ENCODE measurements at places on chromosomes 16 and 17. TPM values are rescaled to one million over a fixed set of nuclear protein-coding genes. Genes with fewer than 3 reads are reported as not detected.

GRCh38 chr17:19539841-19540311 lies 6.2 kb downstream of the SLC47A1 start:
- no peak for DNase-seq

DNA sequence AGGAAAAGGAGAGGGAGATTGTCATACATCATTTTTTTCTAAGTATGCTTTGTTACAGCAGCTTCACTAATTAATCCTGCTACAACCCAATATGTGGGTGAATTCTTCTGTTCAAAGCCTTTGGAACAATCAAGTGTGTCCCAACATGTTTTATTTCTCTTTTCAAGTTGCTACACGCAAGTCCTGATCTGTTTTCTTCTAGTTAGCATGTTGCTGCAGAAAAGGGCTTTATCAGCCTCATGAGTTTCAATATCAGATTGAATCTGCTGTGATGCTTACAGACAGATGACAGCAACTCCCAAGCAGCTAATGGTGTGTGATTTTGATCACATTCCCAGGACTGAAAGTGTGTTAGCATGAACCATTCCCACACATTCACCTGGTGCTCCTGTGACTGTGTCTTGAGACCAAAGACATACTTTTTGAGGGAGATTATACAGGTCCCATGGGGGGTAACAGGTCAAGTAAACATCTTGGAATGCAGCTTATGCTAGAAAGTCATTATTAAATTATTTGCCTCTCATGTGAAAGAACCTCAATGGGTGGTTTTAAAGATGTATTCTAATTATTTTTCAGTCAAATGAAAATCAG lies 96.9 kb upstream of the KCNJ16 start:
- no peak for DNase-seq

GRCh38 chr17:74568106-74568873 lies 981 bp upstream of the CD300H start:
- peak; percentile 85 for DNase-seq

Gene CCL17
- not detected for total RNA-seq

- no peak for DNase-seq
Measured at GRCh38 chr17:81057777-81058176, 22.8 kb downstream of the BAIAP2 start.

DNA sequence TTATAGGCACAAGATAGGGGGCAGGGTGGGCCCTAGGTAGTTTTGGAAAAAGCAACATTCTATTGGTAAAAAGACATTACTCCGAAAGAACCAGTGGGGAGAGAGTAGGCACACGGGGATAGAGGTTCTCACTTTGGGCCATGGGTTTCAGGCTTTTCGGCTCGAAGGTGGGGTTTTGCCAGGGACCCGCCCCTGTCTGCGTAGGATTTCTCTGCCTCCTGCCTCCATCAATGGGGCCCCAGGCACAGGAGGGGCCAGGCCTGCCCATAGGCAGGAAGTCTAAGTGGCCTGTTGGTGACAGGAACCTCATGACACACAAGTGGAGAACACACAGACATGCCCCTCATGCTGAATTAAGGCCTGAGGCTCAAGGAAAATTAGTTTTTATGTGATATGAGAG lies 57.5 kb downstream of the RNF213 start:
- DNase-seq: no peak

All from umbilical cord (tissue), 2 donors.